ENCODE measurements at places on chromosomes 2 and 18. TPM values are rescaled to one million over a fixed set of nuclear protein-coding genes. Genes with fewer than 3 reads are reported as not detected.
A peak's percentile ranks its signal among the peaks of the same experiment; 100 is the strongest.

Gene VWC2L
- total RNA-seq = not detected

Gene IL1RN
- total RNA-seq = not detected

Gene LYG2
- not detected for total RNA-seq

Gene MREG
- 25.3 TPM for total RNA-seq

Gene APLF
- total RNA-seq = 6.6 TPM

Gene ZC3H6
- total RNA-seq = 6.3 TPM

Gene CAVIN2
- not detected for total RNA-seq

- no peak for DNase-seq
These were observed 211.6 kb downstream of the ANKRD30B start for GRCh38 chr18:14959550-14959949.

DNA sequence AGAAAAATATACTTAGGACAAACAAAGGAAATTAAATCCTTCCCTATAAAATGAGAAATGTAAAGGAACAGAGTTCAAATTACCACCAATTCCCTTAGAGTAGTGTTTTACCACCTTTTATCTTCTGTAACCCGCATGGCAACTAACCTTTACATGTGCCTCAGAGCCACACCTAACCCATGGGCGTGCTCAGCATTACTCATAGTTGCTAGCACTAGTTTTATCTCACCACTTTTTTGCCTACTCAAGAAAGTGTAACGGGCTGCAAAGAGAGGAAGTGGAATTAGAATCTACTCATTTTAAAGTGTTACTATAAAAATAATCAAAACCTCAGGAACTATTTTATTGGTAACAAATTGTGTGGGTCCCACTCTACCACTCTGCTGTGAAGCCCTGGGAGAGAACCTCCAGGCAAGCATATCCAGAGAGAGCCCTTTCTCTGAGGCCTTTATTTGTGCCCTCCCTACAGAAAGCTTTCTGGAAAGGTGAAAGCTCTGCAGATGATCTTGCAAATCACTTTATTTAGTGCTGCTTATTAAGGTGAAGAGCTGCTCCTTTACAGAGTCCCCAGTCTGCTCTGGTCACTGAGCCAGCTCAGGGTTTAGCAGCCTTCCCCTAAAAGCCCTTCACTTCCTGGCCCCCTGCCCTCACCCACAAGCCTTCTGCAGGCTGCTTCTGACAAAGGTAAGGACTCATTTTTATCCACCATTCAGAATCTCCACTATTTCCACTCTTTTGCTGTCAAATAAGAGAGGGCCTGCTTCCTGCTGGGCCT lies 98.8 kb downstream of the TRABD2A start:
- DNase-seq = peak; percentile 24

- no peak for DNase-seq
These were observed 22.5 kb upstream of the SPAG16 start for GRCh38 chr2:213261715-213262114.

GRCh38 chr2:106551417-106552130 lies 64.4 kb downstream of the CD8B2 start:
- no peak for DNase-seq

DNA sequence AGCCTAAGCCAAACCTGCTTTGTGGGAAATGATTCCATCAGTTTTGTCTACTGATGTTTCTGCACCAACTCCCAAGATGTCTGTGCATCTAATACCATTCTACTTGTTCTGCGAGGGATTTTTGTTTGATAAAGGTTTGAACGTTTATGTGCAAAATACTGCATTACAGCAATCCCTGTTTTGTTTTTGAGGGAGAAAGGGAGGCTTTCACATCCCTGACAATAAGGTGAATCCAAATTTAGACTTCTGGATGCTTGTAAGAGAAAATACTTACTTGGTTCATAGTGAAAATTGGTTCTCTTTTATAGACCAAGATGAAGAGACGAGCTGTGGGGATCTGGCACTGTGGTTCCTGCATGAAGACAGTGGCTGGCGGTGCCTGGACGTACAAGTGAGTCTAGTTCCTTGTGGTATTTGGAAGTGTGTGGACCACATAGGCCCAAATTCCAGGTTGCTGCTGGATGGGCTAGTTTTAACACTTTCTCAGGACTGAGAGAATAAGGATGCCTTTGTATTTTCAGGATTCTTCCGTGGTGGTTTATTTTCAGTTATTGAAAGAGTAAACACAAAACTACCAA lies 1.1 kb downstream of the RPL37A start:
- DNase-seq = no peak

DNA sequence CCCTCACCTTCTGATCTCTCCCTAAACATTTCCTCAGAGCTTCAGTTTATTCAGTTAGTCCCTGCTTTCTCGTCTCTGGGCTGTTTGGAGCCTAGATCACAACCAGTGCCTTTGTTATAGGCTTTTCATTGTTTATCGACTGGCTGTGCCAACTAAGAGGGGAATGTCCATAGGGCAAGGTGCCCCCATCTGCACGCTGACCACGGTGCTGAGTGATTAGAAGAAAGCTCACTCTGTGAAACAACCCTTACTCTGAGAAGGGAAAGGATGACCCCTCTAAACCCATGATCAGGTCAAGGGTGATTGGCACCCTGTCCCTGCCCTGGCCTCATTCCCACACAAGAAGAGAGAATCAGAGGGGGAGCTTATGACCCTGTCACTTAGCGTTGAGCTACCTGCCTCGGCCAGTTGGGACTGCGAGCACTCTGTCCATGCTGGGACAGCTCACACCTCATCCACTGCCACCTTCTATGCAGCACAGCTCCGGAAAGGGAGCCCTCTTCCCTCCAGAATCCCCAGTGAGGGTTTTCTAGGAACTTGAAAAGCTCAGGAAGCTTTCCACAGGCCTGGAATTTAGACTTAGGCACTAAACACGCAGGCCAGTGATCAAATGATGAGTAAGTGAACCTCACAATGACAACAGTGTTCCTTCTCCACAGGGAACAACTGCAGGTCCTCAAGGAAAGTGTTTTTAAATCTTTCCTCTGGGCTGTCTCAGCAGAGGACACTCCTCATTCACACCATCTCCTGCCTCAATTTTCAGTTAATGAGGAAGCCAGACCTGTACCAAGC lies 2.3 kb upstream of the ACTG2 start:
- DNase-seq = no peak

DNA sequence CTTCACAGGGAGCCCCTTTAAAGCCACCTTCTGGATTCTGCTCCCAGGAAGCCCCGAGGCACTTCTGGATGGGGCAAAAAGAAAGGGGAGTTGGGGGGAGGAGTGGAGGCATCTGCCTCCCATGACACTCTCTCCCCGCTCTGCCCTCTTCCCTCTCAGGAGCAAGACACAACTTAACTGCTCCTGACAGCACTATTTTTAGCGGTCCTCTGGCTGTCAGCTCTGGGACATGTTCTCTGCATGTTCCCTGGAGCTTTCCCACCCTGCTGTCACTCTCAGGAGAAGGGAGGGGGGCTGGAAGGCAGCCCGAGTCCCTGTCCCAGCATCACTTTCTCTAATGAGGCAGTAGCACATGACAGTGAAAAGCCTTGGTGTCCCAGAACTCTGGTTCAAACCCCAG lies 32.3 kb downstream of the PLB1 start:
- DNase-seq = no peak

DNA sequence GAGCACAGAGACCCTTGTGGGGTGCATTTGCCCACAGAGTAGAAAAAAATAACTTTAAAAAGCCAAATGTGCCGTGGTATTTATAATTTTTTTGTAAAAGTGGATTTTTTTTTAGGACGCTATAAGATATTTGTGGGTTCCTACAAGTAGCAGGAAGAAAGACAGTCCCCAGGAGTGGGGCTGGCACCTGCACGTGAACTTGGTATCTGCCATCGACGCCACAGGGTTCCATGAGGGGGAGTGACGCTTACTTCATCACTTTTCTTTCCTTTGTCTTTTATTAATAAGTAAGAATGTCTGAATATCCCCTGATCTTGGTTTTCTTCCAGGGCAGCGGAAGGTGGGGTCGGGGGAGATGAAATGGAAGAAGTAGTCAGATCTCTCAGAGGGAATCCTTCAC lies 207.0 kb downstream of the TWIST2 start:
- DNase-seq = no peak

DNA sequence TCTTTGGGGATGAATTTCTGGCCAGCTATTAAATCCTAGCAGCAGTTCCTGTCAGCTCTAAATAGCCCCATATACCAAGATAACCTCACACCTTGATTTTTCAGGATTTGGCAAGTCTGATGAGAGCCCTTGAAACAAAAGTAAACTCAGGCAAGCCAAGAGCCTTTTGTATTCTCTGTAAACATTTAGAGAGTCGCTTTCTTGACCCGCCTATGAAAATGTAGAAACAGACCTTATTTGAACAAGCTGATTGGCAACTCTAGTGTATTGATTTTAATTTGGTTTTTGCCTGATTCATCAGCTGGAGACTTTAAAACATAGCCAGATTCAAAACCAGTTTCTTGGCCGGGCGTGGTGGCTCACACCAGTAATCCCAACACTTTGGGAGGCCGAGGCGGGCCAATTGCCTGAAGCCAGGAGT lies 43.4 kb downstream of the CABLES1 start:
- no peak for DNase-seq

GRCh38 chr2:168567836-168568235 lies 111.8 kb downstream of the CERS6 start:
- DNase-seq = no peak

DNA sequence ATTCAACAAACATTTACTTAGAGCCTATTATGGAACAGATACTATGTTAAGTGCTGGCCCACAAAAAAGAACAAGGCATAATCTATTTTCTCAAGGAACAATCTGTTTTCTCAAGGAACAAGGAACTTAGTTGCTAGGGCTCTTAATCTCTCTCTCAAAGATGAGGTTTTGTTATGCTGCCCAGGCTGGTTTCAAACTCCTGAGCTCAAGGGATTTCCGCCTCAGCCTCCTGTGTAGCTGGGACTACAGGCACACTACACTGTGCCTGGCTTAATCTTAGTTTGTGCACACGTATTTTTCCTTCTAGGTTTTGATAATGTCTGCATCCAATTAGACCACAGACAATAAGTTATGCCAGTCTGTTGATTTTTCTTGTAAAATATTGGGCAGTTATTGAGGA lies 89.5 kb downstream of the PTH2R start:
- peak; percentile 29 for DNase-seq

GRCh38 chr18:10274301-10274700 lies 180.1 kb upstream of the APCDD1 start:
- DNase-seq = no peak

DNA sequence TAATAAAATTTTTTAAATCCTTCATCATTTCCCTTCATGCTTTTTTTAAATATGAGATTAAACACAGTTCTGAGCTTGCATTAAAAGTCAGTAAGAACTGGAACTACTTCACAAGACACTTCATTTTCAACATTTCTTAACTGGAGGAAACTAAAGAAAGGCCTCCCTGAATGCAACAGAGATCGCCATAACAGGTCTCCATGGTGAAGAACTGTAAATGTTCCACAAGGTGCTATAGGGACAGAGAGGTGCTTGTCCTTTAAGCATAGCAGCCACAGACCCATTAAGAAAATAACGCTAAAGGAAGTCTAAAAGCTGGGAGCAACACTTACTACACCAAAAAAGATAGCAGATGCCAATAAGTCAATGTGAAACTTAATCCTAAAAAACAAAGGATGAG lies 8.5 kb downstream of the STAM2 start:
- DNase-seq = no peak

DNA sequence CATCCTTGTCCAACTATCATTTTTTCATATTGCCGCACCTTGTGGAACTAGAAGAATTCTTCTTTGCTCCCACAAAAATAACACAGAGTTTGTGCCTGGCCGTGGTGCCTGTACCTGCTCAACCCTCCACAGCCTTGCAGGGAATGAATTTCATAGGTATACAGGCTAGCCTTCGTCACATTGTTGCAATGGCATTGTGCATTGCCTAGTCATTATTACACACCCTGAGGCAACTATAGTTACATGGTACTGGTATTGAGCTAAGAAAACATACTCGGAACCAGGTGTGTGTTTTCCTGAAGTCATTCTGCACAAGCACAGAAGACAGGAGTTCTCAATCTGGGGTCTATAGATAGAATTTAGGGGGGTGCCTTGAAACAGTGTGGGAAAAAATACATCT lies 188.0 kb upstream of the CTAGE1 start:
- no peak for DNase-seq

DNA sequence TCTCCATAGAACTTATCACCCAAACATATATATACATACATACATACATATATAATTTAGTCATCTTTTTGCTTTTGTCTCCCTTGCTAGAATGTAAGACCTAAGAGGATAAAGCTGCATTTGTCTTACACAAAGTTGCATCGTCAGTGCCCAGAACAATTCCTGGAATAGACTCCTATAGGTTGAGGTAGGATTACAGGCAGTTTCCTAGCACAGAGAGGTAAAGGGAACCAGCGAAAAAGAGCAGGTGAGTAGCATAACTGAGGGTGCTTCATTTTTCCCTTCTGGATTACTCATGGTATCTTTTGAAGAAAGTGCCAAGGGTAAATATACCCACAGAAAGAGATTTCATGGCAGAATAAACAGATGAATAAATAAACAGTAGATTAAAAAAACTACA lies 68.1 kb upstream of the AMMECR1L start:
- DNase-seq = no peak

DNA sequence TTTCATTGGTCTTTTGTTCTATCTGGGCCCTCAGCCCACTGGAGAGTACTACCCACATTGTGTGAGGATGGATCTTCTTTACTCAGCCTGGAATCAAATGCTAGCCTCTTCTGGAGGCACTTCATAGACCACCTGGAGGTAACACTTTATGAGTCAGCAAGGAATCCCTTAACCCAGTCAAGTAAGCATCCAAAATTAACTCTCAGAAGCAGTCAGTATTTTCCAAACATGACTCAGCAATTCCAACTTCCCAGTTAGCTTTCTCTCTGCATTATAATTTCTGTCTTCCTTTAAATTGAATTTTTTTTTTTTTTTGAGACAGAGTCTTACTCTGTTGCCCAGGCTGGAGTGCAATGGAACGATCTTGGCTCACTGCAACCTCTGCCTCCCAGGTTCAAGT lies 142.7 kb downstream of the ACKR3 start:
- DNase-seq = no peak

DNA sequence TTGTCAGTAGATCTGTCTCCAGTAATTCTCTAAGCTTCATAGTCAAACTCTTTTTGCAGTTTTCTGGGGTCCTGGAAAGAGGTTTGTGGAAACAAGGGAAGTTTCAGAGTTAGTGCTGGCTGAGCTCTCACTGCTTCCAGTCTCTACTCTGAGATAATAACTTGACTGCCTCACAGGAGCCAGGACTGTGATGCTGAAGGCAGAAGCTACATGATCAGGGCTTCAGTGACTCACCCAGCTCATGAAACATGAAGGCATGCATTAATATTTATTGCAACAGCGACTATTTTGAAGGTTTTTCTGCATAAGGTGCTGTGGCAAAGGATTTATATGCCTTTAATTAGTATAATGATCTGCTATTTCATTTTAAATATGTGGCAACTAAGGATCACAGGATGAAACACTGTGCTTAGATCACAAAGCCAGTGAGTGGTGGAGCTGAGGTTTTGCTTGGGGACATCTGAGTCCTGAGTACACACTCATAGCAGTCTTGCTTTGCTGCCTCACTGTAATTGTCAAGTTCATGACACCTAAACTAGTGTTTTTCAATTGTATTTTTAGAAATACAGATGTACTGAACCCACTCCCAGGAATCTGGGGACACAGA lies 448.4 kb upstream of the GCFC2 start:
- no peak for DNase-seq
